ENCODE measurements at places on chromosomes 16 and 17.

GRCh38 chr17:77245162-77245926 lies 104.6 kb downstream of the SEC14L1 start:
- no peak for DNase-seq

DNA sequence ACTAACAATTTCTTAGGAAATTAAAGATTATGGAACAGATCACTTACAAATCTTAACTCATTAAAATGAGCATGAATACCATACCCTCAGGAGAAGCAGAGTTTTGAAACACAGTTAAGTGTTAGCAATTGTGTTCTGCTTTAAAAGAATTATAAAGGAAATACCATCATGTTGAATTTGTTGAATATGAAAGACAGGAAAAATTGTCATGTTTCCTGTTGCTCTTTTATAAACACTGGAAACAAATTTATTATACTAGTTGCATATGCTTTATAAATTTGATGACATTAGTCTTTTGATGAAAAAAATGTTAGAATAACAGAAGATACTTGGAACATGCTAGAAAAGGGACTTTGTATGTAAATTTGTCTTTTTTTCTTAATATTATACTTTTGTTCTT lies 59.7 kb downstream of the VMP1 start:
- no peak for DNase-seq

DNA sequence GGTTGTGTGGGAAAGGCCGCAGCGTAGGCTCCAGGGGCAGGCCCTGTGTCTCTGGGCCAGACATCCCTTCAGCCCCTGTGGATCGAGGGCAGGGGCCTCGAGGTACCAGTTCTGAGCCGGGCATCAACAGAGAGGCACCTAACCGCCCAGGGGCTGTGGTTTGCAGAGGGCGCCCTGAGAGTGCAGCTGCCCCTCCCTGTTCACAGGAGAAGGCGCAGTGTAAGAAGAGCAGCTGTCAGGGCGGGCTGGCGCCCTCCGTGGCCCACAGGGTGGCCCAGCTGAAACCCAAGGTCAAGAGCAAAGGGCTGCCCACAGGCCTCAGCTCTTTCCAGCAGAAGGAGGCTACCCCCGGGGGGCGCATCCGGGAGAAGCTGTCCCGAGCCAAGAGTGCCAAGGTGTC lies 56.5 kb downstream of the ACTG1 start:
- DNase-seq: no peak

DNA sequence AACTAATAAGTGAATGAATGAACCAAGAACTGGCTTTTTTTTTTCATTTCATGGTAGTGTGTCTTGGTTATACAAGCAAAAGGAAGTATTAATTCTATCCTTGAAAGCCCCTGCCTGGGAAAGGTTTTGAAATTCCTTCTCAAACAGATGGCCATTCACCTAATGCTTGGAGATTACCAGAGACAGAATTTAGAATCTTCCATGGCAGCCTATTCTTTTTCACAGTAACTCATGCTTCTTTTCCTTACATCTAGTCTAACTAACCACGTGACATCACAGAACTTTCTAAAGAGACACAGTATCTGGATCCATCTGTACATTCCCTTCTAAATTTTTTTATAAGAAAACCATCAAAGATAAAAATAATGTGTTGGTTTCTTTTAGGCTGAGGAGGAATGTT lies 151.6 kb downstream of the FTO start:
- no peak for DNase-seq

GRCh38 chr17:40491486-40491885 lies 9.9 kb downstream of the TNS4 start:
- DNase-seq: no peak

DNA sequence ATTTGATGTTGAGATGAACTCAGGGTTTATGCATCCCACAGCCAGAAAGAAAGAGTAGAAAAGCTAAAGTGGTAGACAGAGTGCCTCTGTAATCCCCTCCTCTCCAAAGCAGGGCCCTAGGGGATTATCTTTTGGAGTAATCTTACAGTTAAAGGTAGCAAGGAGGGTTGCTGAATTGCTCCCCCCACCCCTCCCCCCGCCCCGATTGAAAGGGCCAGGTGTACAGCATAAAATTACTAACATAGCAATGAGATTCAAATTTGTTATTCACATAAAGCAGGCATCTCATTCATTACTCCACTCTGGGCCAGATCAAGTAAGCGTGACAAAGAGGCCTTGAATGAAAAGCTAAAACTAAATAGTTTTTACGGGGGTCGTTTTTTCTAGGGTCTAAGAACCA lies 72.7 kb downstream of the STH start:
- no peak for DNase-seq

- DNase-seq: no peak
Observed at GRCh38 chr17:76268991-76269981, 4.1 kb downstream of the UBALD2 start.

- DNase-seq: peak; percentile 54
Observed at GRCh38 chr16:50684823-50685461, 3.8 kb upstream of the SNX20 start.

- no peak for DNase-seq
Observed at GRCh38 chr16:74073456-74073855, 223.2 kb upstream of the PSMD7 start.

- no peak for DNase-seq
Observed at GRCh38 chr17:75637551-75637950, 4.3 kb downstream of the SMIM5 start.

DNA sequence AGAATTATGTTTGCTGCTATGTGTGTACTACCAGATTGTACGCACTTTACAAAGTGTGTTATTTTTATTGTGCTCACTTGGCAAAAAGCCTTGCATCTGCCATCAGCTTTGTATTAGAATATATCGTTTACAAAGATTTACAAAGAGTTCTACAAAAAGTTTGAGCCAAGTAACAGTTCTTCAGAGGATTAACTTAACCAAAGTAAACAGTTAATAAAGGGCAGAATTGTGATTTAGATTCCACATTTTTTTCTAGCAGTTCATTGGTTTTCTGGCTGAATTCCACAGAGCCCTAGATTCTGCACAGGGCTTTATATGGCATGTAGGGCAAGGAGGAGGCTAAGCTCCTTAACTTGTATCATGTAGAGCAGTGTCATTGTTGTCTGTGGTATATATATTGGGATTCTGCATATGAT lies 29.4 kb downstream of the UTP18 start:
- DNase-seq: no peak

DNA sequence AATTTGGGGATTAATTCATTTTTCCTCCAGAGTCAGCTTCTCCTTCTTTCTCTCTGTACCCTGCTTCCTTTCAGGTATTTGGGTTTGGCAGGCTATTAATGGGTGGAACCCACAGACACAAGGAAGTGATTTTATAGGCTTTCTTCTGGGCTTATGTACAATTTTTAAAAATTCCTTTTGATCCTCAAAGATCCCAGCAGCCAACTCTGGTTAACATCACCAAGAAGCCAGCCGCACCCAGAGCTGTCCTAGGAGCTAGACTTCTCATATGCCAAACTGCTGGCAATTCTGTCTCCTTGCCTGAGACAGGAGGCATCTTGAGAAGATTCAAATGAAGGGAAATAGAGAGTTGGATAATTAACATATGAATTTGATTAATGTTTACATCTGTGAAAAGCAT lies 47.2 kb upstream of the ELAC2 start:
- DNase-seq: no peak

DNA sequence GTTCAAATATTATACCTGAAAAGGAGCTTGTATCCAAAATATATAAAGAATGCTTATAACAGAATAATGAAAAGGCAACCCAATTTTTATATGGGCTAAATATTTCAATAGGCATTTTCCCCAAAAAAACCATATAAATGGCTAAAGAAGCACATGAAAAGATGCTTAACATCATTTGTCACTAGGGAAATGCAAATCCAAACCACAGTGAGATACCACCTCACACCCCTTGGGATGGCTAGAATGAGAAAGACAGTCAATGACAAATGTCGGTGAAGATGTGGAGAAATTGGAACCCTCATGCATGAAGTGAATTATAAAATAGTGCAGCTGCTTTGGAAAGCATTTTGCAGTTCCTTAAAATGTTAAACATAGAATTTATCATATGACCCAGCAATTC lies 3.1 kb downstream of the TNFRSF13B start:
- DNase-seq: no peak

DNA sequence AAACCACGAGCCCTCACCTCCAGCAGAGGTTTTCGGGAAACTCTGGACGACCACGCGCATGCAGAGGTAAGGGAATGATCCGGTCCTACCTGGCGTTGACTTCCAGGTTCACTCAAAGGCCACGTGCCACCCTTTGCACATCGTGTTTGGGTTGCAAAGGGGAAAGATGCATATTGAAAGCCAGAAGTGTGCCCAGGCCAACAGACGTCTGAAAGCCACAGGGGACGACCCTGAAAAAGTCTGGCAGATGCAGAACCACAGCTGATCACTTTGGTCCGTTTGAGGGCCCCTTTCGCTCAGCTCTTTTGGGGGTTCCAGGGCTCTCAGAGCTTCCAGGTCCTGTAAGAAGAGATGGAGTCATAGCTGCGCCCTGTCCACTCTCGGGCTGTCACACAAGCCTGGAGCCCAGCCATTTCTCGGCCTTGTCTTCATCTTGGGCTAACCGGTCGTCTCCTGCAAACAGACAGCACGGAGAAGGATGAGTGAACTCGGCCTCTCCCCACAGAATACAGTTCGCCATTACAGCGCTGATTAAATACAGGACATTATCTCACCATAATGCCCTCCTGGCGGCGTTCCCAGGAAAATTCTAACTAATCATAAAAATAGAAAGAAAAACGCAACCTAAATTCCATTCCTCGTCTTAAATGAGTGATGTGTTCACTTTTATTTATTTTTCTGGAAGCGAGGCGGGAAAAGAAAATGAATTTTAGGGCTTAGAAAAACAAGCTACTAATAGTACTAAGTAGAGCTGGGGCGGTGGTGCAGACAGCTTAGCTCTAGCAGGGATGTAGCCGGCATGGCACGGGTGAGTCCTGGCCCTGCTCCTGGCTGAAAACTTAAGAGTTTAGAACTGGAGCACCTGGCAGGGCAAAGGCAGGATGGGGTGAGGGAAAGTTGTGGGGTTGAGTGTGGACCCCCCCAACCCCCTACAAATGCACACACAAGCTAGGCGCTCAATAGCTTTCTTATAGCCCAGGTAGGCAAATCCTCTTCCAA lies 45.5 kb upstream of the ZFHX3 start:
- no peak for DNase-seq

DNA sequence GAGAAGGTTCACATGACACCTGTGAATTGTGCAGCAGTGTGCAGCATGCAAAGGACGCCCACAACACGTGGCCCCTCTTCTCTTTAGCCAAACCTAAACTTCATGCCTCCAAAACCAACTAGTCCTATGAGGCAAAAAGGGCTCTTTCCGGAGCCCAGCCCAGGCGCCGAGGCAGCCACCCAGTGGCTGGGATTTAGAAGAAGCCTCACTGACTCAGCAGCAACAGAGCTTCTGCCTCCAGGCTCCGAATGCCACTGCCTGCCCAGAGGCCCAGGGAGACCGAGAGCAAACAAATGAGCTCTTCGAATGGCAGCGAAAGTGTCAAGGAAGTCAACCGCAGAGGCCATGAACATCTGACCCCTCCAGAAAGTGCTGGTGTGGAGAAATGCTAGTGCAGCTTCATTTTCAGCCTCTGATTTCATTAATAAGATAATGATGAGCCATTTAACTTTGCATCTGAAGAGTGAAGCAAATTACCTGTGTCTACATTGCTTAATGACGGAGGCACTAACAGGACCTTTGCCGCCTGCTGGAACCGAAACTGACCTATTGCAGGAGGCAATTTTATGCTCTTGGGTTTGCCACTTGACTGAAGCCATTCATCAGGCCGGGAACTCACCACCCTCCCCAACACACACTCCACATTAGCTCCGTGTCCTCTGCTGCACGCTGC lies 157.7 kb upstream of the RPL38 start:
- DNase-seq: no peak

GRCh38 chr17:67364847-67365737 lies 1.3 kb downstream of the PSMD12 start:
- DNase-seq: no peak

GRCh38 chr16:22813223-22813947 lies 577 bp upstream of the HS3ST2 start:
- DNase-seq: no peak

DNA sequence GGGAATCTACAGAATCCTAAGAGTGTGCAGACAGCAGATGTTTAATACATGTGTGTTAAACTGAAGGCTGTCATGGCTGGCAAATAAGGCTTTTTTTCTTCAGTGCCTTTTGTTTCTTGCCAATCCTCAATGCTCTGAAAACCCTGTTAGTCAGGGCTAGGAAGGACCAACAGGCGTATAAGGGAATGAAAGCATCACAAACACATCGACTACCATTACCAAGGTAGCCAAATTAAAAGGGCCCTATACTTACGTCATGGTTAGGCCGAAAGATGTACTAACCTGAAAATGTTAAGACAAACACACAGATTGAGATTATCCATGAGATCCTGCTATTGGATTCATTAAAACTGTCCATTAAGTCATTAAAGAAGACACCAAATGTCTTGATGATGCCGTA lies 13.1 kb downstream of the SLC16A6 start:
- DNase-seq: no peak

- DNase-seq: no peak
Observed at GRCh38 chr16:53541326-53541725, 38.3 kb upstream of the AKTIP start.

- no peak for DNase-seq
Observed at GRCh38 chr16:19885451-19886072, 914 bp upstream of the GPRC5B start.

DNA sequence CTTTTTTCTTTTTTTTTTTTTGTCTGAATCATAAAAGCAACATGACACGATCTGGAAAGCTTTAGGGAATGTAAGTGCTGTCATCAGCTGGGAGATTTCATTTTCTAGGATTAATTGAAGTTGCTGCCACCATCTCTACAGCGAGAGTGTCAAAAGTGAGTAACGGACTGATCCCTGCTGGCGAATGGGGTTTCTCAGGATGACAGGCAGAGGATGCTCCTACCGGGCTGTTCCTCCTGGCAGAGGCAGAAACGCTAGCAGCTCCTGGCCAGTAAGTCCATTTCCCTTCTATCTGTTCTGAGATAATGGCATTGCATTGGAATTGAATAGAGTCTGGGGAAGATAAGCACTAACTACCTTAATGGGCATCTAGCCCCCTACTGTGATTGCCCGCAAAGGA lies 80.5 kb upstream of the KIFC3 start:
- no peak for DNase-seq

GRCh38 chr17:74860872-74861661 lies 1.4 kb upstream of the GRIN2C start:
- no peak for DNase-seq

- no peak for DNase-seq
Observed at GRCh38 chr17:32256012-32256700, 9.5 kb upstream of the RHBDL3 start.

- DNase-seq: peak; percentile 12
Observed at GRCh38 chr17:72634621-72635020, 457.9 kb downstream of the SLC39A11 start.

- DNase-seq: no peak
Observed at GRCh38 chr16:73062001-73062616, 14.2 kb upstream of the ZFHX3 start.

- DNase-seq: no peak
Observed at GRCh38 chr17:31627960-31628359, 231.1 kb downstream of the COPRS start.

GRCh38 chr17:57518587-57519581 lies 226.2 kb downstream of the CCDC182 start:
- DNase-seq: no peak

- no peak for DNase-seq
Observed at GRCh38 chr16:67926181-67926750, 5.4 kb downstream of the CTRL start.

- no peak for DNase-seq
Observed at GRCh38 chr16:12580809-12581208, 222.9 kb downstream of the CPPED1 start.

Data from CD4-positive, alpha-beta T cell treated with Interleukin-2 at 100 ng/mL for 4 hours (primary cell).